Ovary (tissue), 10 donors: ENCODE measurements at places on chromosomes 1 and 21. TPM values are rescaled to one million over a fixed set of nuclear protein-coding genes. Genes with fewer than 3 reads are reported as not detected.

DNA sequence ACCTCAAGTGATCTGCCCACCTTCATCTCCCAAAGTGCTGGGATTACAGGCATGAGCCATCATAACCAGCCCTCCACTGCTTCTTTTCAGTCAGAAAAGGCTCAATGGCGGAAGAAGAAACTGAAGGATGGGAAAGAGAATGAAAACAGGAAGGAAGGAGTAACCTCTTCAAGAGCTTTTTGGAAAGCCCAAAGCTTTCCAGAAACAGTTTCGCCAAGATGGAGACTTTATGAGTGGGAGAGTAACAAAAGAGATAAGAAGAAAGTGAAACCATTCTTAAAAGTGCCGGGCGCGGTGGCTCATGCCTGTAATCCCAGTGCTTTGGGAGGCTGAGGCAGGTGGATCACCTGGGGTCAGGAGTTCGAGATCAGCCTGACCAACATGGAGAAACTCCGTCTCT is 62.7 kb upstream of the NBL1 start:
- no peak for DNase-seq

DNA sequence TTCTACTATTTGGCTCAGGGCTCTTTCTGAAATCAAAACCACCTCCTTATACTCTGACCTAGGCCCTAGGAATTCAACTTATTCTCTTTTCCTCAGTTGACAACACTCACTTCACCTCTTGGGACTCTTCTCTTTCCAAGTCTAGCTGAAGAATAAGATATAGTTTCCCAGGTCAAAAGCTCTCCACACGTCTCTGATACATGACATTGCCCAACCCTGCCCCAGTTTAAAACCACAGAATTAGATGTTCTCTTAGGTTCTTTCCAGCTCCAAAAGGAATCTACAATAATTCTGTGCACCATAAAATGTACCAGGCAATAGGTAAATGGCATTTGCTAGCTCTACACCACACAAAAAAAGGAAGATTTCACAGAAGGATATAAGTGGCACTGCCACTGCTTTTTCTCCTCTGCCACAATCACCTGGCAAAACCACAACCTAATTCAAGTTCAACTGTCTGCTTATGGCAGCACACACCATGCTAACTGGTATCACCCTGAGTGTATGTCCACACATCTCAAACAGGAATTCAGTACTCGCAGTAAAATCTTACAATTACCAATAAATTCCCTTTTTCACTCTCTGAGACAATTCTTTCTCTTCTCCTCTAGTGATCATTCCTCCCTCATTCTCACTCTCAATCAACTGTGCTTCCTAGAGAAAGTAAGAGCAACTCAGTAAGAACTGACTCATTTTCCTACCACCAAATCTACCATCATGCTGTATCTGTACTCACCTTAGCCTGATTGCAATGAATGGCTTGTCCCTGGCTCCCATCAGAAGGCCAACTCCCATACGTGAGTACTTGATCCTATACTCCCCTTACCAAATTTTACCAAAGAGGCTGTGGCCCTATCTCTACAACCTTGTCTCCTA is 27.3 kb downstream of the ZBTB8OS start:
- DNase-seq, result no peak

- no peak for DNase-seq
Observed at GRCh38 chr1:91876781-91877573, 9.0 kb downstream of the TGFBR3 start.

DNA sequence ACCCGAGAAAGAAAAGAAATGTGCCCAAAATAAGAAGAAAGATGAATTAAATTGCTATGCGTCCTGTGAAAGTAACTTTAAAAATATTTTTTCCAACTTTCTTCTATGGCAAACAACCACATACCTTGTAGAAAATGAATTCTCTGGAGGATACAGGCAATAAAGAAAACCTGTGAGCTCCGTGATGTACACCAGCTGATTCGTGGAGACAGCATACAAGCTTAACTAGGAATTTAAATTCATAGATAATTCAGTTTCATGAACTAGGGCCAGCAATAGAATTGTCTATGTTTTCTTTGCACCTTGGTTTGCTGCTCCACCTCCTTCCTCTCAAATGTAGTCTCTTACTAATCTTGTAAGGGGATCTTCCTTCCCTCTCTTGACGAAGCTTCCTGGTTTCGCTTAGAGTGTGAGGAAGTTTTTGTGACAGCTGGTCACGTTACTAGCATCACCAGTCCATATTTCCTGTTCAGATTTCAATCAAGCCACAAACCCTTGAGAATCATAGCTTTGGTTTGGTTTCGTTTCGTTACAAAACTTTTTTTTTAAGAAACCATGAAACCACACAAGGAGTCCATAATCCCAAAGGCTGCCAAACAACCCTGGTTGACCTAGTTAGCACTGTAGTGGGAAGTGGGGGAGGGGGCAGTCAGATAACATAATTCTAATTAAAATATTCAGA is 35.8 kb downstream of the GREM2 start:
- DNase-seq, result no peak

GUCA2A gene
- total RNA-seq, result not detected

TNFRSF4 gene
- total RNA-seq, result 1.8 TPM

DNA sequence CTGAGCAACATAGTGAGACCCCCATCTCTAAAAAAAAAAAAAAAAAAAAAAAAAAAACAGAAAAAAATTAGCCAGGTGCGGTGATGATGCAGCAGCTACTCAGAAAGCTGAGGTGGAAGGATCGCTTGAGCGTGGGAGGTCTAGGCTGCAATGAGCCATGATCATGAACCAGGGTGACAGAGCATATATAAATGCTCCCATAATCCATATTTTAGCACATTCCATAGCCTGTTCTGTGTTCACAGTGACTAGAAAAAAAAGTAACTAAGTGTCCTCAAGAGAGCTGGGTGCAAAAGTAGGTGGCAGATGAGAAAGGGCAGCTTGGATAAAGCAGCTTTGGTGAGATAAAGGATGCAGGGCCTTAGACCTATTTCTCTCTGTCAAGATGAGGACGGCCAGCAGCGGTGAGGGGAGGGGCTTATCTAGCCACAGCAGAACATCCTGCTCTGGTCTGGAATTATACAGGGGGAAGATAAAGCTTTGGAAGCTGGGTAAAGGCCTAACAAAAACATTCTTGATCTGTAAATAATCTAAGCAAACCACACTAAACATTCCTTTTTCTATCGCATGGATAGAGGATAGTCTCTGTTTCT is 205.3 kb downstream of the DAB1 start:
- DNase-seq, result peak; percentile 13

- DNase-seq, result no peak
Observed at GRCh38 chr1:206568256-206568655, 44.0 kb downstream of the EIF2D start.

PRDM15 gene
- total RNA-seq, result 6.0 TPM

DNA sequence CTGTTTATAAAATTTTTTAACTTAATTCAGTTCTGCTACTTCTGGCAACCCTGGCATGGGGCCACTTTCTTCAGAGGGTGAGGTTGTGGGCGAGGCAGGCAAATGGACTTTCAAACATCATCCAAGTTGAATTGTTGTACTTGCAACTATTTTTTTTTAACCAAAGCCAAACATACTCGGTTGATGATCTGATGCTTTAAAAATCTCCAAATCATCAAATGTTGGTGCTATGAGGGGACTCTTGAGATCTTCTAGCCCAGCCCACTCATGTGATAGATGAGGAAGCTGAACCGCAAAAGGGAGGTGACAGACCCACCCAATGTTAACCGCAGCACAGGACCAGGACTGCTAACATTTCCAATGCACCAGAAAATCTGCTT is 6.7 kb downstream of the SLC1A7 start:
- DNase-seq, result no peak

DNA sequence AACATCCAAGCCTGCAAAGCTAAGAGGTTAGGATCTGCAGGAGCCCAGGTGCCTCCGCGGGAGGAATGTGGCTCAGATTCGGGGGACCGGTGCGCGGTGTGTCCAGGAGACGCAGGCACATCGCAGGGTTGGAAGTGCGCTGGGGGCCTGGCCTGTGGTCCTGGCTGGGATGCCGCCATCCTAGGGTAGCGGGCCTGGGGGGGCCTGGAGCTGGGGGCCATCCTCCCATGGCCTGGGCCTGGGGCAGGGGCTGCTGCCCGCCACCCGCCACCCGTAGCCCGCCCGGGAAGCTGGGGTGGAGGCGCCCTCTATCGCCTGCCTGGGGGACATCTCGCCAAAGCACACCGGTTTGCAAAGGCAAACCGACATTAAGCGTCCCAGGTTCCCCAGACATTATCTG is 170.6 kb upstream of the ARHGEF16 start:
- DNase-seq, result peak; percentile 72

GRCh38 chr1:205812271-205812877 is 624 bp downstream of the SLC41A1 start:
- DNase-seq, result peak; percentile 61

FCGR3A gene
- 24.2 TPM for total RNA-seq

GRCh38 chr1:183932412-183932811 is 105.1 kb downstream of the COLGALT2 start:
- DNase-seq, result peak; percentile 85

GRCh38 chr1:4511374-4511773 is 143.0 kb upstream of the AJAP1 start:
- no peak for DNase-seq

ADAM30 gene
- total RNA-seq, result not detected

LINGO4 gene
- total RNA-seq, result 0.34 TPM

ARHGAP30 gene
- total RNA-seq, result 1.7 TPM

PPT1 gene
- 38.0 TPM for total RNA-seq

GRCh38 chr1:43634721-43635120 is 15.2 kb upstream of the KDM4A start:
- no peak for DNase-seq

PEX11B gene
- 24.9 TPM for total RNA-seq

ARHGEF16 gene
- 1.1 TPM for total RNA-seq

GRCh38 chr1:32337855-32338636 is 2.0 kb upstream of the MARCKSL1 start:
- no peak for DNase-seq

DNA sequence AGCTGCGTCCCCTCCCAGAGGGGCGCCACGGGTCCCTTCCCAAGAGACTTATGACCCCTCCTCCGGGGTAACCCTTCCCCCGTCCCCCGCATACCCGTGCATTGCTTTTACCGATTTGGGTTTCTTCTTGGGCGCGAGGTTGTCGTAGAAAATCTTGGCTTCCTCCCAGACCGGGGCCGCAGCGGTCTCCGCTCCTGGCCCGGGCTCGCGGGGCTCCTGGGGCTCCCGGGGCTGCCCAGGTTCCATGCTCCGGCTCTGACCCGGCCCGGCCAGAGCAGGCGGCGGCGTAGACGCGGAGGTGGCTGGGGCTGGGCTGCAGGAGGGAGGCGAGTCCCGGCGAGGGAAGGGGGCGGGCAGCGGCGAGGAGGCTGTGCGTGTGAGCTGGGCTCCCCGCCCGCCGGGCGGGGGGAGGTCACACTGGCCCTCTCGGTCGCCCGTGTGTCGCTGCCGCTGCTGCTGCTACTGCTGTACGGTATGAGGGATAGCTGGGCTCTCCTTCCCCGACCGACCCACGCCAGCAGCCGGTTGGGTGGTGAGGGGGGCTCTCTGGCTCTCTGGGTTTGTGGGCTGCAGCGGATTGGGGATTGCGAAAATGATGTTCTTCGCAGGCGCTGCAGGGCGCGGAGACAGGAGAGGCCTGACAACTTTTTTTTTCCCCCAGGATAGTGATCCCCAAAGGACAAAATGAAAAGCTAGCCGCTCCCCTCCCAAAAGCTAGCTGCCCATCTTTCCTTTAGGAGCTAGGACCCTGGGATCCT is at the start of gene NT5C1A:
Gene NT5C1A, minus strand, starts transcription at position 315 of the 758 bp plus-strand sequence. Its CDS starts 69 bp downstream, at position 246.
- DNase-seq, result peak; percentile 31

DNA sequence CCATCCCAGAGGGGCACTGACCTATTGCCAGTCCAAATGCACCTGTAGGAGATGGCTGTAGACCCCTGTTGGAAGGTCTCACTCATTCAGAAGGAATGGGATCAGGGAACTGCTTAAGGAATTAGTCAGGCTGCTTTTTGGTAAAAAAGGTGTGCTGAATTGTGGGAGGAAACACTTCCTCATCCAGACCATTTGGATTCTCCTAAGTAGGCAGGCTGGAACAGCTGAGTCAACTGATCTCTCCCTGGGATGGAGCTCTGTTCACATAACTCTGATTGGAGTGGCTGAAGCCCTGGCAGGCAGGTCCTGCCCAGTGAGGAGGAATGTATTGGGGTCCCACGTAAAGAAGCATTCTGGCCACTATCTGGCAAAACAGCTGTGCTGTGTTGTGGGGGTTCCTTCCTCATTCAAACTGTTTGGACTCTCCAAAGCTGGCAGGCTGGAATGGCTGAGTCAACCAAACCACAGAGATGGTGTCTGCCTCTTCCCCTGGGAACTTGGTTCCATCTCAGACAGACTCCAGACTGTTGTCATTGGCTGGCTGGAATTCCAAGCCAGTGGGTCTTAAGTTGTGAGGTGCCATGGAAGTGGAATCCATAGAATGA is 70.7 kb upstream of the PDC start:
- no peak for DNase-seq

GRCh38 chr1:42178249-42178648 is 13.7 kb upstream of the GUCA2A start:
- no peak for DNase-seq

- DNase-seq, result no peak
Observed at GRCh38 chr1:93003981-93004380, 42.7 kb upstream of the DIPK1A start.

GRCh38 chr1:67767103-67767782 is 66.0 kb downstream of the GNG12 start:
- DNase-seq, result no peak

DNA sequence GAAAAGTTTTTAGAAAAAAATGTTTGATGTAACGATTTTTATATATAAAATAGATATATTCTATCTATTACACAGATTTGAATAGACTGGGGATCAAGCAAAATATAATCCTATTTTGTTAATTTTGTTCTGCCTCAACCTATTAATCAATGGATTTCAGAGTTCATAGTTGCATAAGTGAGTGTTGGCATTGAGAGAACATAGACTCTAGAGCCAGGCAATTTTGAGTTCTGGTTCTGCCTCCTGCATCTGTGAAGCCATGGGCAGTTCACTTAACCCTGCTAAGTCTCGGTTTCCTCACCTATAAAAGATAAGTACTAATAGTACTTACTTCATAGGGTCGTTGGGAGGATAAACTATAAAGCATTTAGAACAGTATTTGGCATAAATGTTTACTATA is 13.6 kb upstream of the PKN2 start:
- no peak for DNase-seq

DNA sequence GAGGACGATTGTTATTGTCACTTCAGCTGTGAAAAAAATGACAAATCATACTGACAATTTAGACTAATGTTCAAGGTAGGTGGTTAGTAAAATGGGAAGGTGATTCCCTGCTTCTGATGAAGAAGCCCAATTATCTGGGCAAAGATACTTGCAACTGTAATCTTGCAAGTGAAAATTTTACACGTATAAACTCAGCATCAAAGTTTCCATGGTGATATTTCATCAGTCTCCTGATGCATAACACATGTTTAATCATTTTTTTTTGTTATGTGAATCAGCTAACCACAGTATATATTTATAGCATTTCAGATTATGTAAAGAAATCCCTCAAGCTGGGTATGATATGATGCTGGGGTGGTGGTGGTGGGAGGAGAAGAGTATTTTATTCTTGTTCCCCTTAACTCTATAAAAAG is 16.4 kb upstream of the KCNK1 start:
- DNase-seq, result no peak

DNA sequence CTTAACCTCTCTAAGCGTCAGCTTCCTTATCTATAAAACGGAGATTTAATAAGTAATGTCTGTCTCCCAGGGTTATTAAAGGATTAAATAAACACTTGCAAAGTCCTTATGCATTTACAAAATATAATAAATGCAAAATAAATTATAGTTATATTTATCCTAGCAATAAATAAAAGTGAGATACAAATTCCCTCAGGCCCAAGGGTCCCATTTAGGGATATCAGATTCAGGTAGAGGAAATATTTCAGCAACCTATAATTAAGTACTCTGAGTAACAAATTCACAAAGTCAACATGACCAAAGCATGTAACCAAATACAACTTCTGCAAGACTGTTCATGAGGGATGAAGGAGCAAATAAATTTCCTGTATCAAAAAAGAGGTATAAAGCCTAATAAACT is 17.9 kb downstream of the NVL start:
- no peak for DNase-seq
